Omental fat pad (tissue), 4 donors: ENCODE measurements at places on chromosomes 7 and 10.

- DNase-seq, result no peak
These were observed 251.7 kb upstream of the CSTF2T start for GRCh38 chr10:51950996-51951555.

DNA sequence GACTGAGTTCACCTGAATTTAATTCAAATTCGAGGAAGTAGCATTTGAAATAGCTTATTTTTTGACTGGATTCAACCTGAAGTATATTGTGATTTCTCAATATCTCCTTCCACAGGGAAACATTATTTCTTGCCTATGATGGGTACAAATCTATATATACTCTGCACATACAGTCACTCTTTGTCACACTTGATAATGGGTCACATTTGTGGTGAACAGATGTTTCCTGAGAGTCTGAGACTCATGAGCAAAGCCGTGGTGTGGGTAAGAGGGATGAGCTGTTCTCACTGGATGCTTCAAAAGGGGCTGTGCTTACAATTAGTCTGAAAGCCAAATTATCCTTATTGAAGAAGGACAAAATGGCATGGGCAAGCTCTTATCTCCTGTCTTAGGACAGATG is 18.0 kb upstream of the TBXAS1 start:
- no peak for DNase-seq

GRCh38 chr10:78450807-78451485 is 417.3 kb downstream of the RPS24 start:
- DNase-seq, result peak; percentile 7

GRCh38 chr10:5103481-5103880 is 9.3 kb downstream of the AKR1C3 start:
- no peak for DNase-seq

GRCh38 chr10:124425227-124425962 is 6.7 kb upstream of the OAT start:
- DNase-seq, result no peak

DNA sequence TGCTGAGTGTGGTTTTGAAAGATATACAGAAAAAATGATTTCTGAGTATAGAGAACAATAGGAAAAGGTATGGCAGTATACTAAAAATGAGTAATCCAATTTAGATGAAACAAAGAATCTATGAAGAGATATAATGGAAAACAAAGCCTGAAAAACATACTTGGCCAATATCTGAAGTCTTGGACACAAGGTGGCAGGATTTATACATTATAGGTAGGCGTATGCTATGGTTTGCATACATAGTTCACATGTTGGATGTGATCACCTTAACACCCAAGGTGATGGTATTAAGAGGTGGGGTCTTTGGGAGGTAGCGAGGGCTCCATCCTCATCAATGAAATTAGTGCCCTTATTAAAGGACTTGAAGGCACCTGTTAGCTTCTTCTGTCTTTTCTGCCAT is 34.5 kb upstream of the BPGM start:
- no peak for DNase-seq

DNA sequence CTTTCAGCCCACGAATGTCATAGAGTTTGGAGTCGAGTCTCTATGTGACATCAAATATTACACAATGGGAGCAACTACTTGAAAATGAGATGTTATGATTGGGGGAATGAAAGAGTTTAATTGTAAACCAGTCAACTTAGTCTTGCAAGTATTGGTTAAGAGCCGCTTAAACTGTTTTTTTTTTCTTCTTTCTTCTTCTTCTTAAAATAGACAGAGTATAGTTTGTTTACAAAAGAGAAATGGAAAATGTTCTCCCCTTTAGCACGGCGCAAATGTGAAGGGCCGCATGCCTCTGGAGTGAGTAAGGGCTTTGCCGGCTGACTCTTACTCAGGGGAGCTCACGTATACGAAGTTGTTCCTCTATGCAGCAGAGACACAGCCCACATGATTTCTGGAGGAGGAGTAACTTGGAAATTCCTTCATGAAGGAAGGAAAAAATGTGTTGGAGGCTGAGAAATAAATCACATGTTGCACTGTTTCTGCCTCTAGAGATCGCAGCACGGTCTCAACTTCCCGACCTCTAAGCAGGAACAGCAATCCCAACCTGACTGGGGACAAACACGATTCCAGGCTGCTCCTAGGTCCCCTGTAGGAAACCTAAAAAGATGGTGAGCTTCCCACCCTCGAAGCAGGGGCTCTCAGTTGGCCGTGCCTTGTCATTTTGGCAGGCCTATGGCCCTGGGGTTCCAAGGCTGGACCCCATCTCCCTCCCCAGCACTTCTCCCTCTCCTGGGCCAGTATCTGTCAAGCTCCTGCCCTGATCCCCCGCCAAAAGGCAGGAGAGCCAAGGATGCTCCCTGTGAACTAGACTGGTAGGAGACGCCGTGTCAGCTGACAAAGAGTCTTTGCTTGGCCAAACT is 44.8 kb downstream of the MYOF start:
- peak; percentile 51 for DNase-seq

GRCh38 chr7:149662591-149663095 is 110.7 kb downstream of the ZNF467 start:
- DNase-seq, result peak; percentile 44

DNA sequence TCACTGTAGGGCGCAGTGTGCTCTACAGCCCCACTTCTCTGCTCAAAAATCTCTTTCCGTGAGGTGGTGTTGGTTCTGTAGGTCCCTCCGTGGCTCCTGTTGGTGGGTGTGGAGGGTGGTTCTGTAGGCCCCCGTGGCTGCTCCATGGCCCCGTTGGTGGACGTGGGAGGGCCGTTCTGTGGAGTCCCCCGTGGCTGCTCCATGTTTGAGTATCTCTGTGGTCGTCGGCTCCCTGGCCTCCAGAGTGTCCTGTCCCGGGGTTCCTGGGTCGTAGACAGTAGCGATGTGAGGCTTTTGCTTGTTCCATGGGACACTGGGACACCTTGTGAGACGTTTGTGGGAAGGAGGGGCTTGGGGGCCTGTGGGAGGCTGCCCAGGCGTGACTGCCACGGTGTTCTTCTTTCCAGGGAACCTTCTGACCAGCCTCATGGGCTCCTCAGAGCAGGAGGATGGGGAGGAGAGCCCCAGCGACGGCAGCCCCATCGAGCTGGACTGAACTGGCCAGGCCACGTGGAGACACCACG is 18.6 kb downstream of the GET4 start:
- DNase-seq, result no peak

- no peak for DNase-seq
These were observed 76.0 kb downstream of the USP6NL start for GRCh38 chr10:11535346-11535959.

DNA sequence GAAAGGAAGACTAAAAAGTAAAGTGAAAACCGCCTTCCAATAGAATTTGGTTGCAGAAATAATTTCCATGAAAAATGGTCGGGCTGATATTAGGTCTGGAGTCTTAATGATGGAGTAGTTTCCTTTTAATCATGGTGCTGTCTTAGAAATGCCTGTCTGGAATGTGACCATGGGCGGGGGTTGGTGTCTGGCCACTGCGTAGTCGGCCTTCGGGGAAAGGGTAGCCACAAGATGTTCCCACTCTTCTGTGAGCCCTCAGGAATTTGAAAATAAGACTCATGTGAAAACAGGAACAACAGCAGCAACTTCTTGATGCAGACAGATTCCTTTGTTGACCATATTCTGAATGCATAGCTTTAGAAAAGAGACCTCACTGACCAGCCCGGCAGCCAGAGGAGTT is 176.8 kb downstream of the KIAA1217 start:
- DNase-seq, result no peak

DNA sequence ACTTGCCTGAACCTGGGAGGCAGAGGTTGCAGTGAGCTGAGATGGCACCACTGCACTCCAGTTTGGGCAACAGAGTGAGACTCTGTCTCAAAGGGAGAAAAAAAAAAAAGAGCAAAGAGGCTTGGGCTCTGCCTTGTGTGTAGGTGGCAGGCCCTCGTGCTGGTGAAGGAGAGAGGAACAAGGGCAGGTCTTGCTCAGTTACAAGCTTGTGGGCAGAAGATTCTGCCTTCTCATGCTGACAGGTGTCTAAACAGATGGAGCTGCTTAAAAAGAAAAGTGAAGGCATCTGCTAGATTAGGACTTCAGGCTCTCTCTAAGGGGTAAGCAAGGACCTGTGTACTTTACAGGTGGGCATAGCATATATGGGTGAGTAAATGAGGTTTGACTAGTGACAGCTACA is 65.5 kb upstream of the TRIM8 start:
- DNase-seq, result no peak

GRCh38 chr10:16360001-16360400 is 76.8 kb upstream of the PTER start:
- DNase-seq, result no peak

GRCh38 chr7:78226059-78226719 is 427.6 kb downstream of the PHTF2 start:
- peak; percentile 35 for DNase-seq

DNA sequence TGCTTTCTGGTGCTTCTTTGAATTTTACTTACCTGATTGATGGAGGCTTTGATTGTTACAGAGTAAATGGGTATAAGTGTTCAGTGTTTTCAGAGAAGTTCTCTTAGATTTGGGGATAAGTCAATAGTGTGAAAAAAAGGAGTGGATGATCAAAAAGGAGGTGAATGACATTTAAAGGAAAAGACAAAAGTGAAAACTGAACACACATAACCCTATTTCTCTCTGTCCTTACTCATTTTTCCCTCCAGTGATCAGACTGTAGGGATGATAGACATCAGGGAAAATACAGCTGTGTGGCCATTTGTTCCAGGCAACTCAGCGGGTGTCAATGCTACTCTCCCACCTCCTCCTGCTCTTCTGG is 278 bp downstream of the CPA2 start:
- DNase-seq, result no peak

- DNase-seq, result no peak
These were observed 34.3 kb upstream of the BTBD16 start for GRCh38 chr10:122236690-122237306.

DNA sequence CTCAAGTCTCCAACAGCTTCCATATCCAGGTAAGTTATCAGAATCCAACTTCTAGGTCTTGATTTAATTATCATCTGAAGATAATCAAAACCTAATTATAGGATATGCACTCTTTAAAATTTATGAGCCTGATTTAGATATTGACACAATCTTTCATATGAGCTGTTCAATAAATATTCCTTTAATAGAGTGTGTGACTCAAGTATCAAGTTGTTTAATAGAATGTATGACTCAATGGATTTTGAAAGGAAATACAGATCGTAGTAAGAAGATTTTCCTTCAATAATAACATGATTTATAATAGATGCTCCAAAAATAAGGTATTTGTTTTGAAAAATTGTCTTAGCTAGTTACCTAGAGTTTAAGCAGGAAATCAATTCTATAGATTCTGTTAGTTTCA is 97.8 kb downstream of the ABCA13 start:
- no peak for DNase-seq

GRCh38 chr7:150742286-150742968 is 5.2 kb downstream of the GIMAP5 start:
- no peak for DNase-seq

- DNase-seq, result no peak
These were observed 192.6 kb upstream of the CCDC6 start for GRCh38 chr10:60098677-60099601.

DNA sequence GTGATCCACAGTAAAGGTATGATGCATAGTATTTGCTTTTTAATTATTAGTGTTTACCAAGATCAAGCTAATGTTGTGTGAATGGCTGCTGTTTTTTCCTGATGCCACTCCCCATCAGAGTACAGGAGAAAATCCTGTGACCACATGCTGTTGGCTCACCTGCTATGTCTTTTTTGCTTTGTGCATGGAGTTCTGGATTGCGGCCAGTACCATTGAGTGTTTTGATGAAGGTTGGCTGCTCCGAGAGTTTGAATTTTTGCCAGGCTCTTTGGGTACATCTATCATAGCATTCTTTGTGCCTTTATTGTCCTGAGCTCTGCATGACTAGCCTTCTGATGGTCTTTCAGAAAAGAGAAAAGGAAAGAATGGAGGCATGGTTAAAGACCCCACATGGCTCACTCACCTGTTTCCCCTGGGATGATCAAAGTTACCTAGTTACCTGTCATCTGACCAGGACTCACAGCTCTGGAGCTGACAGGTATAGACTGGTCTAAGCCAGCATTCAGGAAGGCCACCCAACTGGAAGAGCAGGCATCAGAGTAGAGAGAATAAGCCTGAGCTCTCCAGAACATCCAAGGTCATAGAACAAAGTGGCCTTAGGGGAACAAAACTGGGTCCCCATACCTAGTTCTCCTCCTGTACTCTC is 11.8 kb upstream of the SGPL1 start:
- no peak for DNase-seq

- DNase-seq, result no peak
These were observed 77.5 kb upstream of the PDE1C start for GRCh38 chr7:32147546-32148268.

DNA sequence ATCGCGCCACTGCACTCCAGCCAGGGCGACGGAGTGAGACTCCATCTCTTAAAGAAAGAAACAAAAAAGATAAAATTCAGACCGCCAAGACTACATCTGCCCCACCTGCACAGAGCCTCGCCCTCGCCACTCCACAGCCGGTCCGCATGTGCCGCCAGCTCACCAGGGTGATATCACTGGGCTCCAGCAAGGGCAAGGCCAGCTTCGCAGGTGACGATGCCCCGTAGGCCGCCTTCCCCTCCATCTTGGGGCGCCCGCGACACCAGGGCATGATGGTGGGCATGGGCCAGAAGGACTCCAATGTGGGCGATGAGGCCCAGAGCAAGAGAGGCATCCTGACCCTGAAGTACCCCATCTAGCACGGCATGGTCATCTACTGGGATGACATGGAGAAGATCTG is 34.0 kb downstream of the KIFBP start:
- DNase-seq, result no peak

GRCh38 chr7:136069840-136070529 is 92.8 kb upstream of the MTPN start:
- DNase-seq, result no peak

DNA sequence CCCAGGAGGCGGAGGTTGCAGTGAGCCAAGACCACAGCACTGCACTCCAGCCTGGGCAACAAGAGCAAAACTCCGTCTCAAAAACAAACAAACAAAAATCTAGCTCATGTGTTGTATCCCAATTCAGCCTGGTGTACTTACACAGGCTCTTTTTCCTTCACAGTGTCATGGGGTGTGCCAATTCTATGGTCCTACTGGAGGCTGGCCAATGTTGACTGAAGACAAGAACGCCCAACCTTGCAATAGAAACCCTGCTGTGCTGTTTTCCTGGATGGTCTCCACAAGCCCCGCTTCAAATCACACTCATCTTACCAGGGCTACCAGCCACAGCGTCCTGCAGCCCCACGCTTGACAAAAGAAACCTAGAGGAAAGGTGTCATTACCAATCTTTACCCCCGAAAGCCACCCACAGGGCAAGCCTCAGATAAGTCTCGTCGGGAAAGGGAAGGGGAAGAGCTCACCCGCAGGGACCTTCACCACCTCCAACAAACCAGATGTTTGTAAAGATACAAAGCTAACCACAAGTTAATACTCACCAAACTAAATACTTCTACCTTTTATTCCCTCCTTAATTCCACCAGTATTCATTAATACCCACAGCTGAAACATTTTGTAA is 64.8 kb downstream of the TNS3 start:
- no peak for DNase-seq
